Keratinocyte (primary cell): ENCODE measurements at places on chromosomes 5 and 9.

DNA sequence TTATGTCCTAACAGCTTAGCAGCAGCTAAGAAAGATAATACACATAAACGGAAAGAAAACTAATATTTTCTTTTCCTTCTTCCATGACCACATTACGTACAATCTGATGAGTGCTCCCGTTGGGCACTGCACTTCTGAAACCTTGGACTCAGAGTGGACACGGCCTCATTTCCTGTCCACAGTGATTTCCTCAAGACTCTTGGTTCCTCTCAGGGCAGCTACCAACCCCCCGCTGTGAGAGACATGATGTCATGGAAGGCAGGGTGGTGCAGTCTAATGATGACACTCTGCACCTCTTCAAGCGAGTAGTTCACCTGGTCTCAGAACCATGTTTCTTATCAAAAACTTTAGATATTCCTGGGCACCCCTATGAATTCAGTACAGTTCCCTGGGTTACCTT lies 68.7 kb upstream of the CTSL start:
- no peak for DNase-seq

- no peak for DNase-seq
These were observed 10.4 kb downstream of the FPGS start for GRCh38 chr9:127812936-127813675.

GRCh38 chr9:97694769-97695168 lies 2.4 kb downstream of the XPA start:
- DNase-seq: no peak

GRCh38 chr5:80926979-80927656 lies 33.0 kb upstream of the RASGRF2 start:
- no peak for DNase-seq

- DNase-seq: no peak
These were observed 658.1 kb upstream of the ARRDC3 start for GRCh38 chr5:92041206-92041605.

DNA sequence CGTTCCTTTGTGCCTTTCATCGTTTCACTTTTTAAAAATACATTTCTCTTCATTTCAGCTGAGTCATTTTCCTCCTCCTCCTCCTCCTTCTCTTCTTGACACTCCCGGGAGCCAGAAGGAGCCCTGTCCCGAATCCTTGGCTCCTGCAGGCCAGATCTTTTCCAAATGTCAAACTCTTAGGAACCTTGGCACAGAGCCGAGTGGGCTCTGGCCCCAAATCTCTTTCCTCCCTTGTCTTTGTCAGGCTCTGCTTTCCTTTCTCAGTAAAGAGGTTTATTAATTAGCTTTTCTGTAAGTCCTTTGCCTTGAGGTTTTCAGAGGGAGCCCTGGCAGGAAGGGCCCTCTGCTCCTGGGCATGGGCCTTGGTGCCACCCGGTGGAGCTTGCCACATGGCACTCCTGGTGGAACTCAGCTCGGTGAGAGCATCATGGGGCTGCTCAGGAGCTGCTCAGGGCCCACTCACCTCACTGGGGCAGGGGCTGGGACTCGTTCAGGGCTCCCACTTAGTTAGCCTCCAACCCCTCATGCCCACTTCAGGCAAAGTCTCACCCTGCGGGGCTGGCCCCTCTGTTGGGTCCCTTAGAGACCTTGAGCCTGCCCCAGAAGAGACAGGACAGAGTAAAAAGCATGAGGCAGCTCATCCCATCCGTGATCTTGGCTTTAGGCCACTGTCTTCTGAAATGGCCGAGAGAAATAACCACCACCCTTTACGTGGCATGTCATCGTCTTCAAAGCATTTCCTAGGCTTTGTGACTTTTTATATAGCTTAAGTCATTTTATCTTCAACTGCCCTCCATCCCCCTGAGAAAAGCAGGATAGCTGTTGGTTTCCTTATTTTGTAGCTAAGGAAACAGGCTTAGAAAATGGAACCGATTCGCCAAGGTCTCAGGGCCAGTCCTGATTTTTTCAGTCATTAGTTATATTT lies 17.1 kb downstream of the STC2 start:
- no peak for DNase-seq

DNA sequence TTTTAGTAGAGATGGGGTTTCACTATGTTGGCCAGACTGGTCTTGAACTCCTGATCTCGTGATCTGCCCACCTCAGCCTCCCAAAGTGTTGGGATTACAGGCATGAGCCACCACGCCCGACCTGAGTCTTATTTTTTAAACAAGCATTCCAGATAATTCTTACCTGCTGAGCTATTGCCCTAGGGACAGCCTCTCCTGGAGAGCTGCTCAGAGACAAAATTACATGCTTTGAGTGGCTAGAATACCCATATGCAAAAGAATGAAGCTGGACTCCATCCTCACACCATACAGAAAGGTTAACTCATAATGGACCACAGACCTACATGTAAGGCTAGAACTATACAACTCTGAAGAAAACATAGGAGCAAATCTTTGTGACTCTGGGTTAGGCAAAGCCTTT lies 41.6 kb downstream of the GTF3C4 start:
- DNase-seq: no peak

DNA sequence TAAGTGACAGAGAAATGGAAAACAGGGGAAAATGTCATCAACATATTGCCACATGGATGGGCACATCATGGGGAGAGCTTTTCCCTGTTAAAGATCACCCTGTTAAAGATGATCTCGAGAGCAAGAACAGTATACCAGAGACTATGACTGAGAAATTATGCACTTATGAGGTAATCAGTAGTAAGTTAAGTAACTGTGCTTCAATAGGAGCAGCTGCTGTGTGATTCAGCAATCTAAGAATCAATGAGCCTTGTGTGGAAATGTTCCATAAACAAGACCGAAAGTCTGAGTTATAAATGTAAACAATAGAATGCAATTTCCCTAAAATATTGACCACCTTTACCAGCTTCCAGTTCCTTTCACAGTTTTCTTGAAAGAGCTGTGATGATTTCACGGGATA lies 582.3 kb downstream of the CAAP1 start:
- no peak for DNase-seq

DNA sequence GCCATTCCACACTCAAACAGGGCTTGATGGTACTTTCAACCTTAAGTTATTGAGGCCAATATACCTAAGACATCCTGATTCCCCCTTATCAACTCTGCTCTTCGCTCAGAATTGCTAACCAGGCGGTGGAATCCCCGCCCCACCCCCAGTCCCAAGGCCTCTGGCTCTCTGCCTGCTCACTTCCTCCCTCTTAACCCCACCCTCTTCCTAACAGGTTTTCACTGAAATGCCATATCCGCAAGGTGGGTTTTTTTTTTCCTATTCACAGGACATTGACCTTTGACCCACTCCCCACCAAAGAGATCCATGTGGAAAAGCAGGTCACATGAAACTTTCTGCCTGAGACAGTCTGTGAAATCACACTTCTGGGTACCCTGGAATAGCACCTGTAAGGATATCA lies 66.6 kb upstream of the IFNK start:
- no peak for DNase-seq

DNA sequence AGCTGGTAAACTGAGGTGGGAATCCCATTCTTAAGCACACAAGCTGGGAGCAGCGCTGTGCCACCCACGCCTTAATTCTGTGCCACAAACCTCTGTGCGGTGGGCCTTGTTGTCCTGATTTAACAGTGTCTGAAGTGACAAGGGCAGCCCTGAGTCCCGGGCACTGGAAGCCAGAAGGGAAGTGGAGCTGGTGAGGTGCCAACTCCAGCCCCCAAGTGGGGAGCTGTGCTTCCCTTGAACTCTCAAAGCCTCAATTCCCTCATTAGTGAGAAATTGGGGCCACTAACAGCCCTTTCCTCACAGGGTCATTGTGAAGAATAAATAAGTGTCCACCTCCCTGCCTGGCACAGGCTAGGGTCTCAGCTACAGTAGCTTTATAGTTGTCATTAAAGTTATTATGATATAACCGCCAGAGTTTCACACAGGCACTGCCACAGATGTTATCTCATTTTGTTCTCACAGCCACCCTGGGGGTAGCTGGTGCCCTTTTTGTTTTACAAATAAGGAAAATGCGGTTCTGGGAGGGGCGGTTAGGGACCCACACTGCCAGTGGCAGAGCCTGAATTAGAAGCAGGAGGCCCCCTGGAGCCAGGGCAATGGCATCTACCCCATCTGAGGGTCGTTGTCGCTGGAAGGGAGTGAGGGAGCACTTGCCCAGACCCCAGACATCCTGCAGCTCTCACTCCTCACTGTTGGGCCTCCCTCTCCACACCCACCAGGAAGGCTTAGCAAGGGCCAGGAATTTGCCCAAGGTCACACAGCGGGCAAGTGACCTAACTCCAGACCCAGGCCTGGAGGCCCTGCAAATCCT lies 2.1 kb upstream of the TLX3 start:
- no peak for DNase-seq

- DNase-seq: no peak
These were observed 2.1 kb downstream of the CA9 start for GRCh38 chr9:35675732-35676392.

GRCh38 chr5:177468685-177469628 lies 4.5 kb downstream of the DBN1 start:
- no peak for DNase-seq

- no peak for DNase-seq
These were observed 273.3 kb downstream of the MSX2 start for GRCh38 chr5:174997688-174998087.

DNA sequence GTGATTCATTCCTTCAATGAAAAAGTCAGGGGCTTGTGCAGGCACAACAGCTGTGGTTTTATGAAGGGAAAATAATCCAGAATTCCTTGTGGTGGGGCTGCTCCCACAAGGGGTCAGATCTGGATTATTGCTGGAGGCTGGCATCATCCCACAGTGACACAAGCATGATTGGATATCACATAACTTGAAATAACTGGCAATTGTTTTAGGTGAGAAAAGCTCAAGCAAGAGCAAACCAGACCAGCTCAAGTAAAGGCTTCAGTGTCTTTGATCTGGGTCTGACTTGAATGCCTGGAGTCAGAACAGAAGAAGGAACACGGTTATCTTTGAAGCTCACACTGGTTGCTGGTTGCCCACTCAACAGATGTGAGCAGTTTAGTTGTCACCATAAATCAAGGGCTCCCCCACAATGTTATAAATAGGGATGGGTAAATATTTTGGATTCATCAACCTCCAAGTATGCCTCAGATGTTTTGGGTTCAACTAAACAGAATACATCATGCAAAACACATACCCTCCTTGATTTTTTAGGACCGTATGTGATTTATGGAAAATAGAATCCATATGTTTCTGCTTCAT lies 3.1 kb upstream of the ZNF474 start:
- DNase-seq: no peak

DNA sequence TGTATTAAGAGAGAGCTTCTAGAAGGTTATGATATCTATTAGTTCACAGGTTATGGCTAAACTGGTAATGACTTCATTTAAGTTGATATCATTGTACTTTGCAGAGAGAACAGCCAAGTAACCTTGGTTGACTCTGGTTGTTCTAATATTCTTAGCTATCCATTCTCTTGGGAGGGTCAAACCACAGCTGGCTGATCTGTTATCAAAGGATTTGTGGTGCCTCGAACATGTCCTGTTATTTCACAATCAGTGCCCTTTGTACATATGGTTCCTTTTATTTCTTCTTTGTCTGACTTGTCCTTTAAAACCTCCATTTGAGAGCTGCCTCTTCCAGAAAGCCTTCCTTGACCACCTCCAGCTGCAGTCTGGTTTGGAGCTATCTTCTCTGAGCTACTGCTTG lies 61.7 kb downstream of the PDE8B start:
- no peak for DNase-seq

GRCh38 chr5:53508125-53508524 lies 27.7 kb downstream of the FST start:
- DNase-seq: no peak

- DNase-seq: no peak
These were observed 191.5 kb downstream of the ROR2 start for GRCh38 chr9:91758491-91758981.

DNA sequence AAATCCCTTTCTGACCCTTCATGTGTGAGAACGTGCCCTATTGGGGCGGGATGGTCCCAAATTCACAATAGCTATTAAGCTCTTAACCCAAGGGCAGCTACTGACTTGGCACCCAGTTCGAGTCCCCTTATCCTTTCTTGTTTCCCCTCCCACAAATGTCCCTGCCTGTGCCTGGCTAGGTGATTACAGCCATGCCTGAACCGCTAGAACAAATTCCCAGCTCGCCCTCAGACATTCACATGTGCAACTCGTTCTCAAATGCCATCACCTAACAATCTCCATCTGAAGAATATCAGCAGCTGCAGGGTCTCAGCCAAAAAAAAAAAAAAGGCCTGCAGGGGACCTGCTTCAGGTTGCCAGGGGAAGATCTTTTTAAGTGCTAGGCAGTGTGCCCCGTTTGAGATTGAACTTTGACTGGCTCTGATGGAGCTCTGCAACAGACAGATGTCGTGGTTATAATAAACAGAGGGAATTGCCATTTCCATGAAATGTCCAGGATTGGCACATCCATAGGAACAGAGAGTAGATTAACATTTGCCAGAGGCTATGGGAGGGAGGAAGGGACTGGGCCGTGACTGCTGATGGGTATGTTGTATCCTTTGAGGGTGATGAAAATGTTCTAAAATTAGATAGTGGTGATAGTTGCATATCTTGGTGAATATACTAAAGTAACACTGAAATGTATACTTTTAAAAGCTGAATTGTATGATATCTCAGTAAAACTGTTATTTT lies 347.2 kb upstream of the WWC1 start:
- no peak for DNase-seq

DNA sequence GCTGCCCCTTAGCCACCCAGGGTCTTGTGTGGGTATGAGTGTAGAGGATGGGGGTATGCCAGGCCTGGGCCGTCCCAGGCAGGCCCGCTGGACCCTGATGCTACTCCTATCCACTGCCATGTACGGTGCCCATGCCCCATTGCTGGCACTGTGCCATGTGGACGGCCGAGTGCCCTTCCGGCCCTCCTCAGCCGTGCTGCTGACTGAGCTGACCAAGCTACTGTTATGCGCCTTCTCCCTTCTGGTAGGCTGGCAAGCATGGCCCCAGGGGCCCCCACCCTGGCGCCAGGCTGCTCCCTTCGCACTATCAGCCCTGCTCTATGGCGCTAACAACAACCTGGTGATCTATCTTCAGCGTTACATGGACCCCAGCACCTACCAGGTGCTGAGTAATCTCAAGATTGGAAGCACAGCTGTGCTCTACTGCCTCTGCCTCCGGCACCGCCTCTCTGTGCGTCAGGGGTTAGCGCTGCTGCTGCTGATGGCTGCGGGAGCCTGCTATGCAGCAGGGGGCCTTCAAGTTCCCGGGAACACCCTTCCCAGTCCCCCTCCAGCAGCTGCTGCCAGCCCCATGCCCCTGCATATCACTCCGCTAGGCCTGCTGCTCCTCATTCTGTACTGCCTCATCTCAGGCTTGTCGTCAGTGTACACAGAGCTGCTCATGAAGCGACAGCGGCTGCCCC lies 2.6 kb downstream of the SLC35A4 start:
- DNase-seq: no peak

- DNase-seq: no peak
These were observed 22.5 kb downstream of the ANKHD1 start for GRCh38 chr5:140424135-140424534.
